ENCODE measurements at places on chromosomes 2 and 18.

GRCh38 chr2:38815936-38816335 lies 37.9 kb downstream of the GEMIN6 start:
- DNase-seq, result no peak

DNA sequence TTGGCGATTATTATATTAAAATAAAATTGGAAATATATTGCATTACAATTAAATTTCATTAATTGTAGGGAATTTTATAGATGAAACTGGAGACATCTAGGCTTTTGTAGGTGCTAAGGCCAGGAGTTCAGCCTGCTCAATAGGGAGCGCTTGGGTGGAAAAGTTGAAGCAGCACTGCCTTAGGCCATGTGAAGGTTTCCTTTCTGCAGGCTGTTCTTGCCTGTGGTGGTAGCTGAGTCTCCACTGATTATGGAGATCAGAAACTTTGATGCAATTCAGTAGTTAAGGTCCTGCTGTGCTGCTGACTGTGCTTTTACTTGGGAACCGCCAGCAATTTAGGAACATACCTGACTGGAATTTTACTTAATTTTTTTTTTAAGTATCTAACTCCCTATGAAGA lies 179.9 kb upstream of the BOD1L2 start:
- no peak for DNase-seq

DNA sequence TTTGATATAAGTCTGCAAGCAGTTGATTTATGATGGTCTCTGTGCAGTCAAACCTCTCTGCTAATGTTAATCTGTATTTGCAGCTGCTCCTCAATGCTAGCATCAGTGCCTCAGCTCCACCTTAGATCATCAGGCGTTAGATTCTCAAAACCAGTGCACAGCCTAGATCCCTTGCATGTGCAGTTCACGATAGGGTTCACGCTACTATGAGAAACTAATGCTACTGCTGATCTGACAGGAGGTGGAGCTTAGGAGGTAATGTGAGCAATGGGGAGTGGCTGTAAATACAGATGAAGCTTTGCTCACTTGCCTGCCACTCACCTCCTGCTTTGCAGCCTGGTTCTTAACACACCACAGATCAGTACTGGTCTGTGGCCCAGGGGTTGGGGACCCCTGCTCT lies 18.4 kb downstream of the RBKS start:
- DNase-seq, result no peak

DNA sequence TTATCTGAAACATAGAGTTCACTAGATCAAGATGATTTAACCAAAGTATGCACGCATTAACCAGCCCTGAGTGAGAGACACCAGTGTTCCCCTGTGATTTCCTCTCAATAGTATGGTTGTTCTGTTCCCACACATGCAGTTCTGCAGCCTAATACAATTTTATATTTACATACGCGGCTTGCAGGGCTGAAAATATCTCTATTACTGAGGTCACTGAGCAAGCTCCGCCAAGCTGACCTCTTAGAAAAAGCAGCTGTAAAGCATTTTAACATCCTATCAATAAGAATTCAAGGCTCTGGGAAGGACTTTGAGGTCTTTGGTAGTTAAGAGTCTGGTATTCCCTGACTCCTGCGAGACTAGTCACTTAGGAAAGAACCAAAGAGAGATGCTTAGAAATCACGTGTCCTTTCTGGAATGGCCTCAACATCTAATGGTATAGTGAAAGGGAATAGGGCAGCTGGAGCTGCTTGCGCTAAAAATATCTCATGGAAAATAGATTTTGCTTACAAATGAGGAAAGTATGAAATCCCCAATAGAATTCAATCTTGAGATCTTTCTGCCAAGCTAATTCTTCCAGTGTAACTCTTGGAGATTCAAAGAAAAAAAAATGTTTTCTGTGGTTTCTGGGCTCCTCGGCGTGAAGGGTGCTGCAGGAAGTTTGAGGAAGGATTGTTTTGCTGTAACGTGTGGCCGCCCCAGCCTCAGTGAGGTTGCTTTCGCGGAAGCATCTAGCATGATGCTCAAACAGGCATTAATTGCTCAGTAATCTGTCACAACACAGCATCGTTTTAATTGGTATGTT lies 59.2 kb downstream of the DOCK10 start:
- no peak for DNase-seq

- DNase-seq, result no peak
Measured at GRCh38 chr18:74153377-74153776, 5.1 kb downstream of the TIMM21 start.

DNA sequence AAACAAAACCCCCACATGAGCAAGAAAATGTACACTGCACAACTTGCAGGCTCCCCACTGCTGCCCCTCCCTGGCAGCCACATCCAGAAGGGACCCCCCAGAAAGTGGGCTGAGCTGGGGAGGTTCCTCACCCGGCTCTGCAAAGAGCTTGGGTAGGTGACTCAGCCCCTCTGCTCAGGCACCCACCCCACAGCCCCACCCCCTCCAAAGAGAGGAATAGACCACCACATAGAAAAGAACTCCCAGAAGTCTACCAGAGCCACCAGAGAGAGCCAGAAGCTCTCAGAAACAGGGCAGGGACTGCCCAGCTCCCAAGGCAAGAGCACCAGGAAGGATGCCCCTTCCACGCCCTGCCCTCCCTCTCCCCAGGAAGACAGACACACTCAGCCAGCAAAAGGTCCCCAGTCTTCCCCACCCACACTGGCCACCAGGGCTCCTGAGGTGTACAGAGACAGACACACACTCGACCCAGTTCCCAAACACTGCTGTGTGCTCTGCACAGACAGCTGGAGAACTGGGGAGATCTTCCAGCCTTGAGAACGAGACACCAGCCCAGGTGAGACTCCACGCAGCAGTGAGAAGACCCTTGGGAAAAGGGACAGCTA lies 28.2 kb downstream of the BIN1 start:
- DNase-seq, result no peak

DNA sequence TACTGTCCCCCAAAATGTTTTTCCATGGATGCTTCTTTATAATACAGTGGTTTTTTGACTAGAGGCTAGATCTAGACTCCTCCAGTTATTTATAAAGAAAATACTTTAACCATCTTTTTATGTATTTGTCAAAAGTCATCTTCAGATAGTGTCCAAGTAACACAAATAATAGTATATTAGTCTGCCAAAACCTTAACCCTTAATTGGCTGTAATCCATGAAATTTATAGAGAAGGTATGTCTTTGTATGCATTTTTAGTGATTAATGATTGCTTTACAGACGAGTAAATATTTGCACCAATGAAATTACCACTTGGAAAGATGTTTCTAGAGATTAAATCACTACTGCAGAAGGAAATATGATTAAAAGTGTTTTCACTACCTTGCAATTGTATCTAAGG lies 451.8 kb upstream of the NRXN1 start:
- DNase-seq, result no peak

GRCh38 chr18:31451625-31452024 lies 4.1 kb downstream of the DSG3 start:
- DNase-seq, result no peak

- no peak for DNase-seq
Measured at GRCh38 chr18:37383846-37384595, 181.6 kb downstream of the CELF4 start.

DNA sequence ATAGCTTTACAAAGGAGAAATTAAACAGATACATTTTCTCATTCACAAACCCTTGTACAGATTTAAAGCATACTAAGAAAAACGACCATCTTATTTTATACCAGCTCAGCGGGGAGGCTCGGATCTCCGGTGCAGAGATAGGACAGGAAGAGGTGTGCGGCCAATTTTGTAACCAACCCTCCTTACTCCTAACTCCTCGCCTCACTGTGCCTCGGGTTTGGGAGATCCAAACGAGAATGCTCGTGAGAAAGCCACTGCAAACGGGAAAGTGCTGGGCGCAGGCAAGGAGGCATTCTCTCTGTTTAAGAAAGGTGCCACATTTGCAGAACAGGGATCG lies 1.2 kb downstream of the KDSR start:
- DNase-seq, result peak; percentile 1

- no peak for DNase-seq
Measured at GRCh38 chr2:127107622-127107999, 657 bp upstream of the BIN1 start.

DNA sequence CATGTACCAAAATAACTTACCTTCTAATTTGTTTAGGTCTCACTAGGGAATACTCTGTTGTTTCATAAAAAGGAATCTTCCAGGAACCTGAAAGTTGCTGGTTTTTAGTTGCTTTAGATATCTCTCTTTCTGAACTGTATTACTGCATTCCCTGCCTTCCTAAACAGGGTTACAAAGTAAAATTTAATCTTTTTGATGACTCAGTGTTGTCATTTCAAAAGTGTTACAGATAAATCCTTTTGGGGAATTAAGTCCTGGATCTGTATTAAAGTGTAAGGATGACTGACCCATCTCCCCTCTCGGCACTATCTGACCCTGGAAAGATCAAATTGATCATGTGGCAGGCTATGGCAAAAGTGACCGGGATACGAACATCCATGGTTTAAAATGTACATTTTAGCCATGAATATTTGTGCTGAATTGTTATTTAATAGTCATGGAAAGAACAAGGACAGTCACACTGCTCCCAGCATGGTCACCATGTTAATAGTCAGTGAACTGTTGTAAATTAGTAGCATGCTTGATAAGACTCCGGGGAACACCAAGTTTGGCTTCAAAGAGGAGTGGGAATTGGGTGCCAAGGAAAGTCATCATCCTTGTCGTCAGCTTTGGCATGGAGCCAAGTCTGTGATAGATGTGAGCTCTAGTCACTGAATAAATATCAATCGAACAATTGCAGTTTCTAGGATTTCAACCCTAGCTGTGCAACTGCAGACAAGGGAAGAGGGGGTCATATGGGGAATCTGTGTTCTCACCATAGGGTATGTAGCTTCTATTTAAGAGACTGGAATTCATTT lies 4.2 kb downstream of the PLEKHA3 start:
- no peak for DNase-seq

- no peak for DNase-seq
Measured at GRCh38 chr2:203122317-203122986, 107.8 kb downstream of the NBEAL1 start.

DNA sequence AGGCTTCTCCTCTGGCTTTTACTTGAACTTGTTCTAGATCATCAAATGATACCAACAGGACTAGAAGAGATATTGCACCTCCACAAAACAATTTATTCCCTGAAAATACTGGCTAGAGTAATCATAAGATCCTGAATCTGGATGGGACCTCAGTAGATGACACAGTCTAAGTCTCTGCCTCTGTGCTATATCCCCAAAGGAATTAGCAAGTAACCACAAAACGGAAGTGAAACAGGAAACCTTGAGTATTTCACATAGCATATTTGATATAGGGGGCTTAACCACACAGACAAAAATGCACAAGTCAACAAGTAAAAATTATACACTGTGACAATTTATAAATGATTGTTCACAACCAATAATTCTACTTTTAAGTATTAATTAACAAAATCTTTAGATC lies 456.9 kb upstream of the TNP1 start:
- no peak for DNase-seq

DNA sequence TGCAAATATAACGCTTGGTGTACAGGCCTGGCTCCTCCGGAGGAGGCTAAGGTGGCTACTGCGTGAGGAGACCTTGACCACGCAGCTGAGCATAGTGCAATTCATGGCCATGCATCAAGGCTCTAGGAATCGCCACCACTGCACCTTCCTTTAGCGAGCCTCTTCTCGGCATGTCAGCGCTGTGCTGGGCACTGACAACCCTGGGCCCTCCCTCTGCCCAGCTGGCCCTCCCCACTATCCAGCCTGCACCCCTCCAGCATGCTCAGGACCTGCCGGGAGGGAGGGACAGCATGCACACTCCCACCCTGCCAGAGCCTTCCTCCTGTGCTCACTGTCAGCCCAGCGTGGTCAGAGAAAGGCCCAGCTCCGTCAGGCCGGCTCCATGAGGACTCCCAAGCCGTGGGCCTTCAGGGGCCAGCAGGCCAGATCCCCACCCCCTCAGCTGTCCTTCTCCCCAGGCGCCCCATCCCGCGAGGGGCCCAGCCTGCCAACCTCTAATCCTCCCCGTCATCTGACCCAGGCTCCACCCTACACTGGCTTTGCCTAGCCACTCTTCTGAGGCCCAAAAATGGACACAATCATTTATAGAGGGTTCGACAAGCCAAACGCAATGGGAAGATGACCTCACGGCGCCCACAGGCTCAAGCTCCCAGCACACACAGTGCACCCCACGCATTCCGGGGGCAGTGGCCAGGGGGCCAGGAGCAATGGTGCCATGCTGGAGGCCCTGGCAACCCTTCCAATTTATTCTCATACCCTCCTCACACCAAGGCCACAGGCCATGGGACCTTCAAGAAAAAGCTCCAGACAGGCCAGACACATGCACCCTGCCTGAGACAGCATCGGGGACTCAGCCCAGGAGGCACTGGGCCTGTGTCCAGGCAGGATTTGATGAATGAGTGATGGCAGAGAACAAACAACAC lies 3.5 kb downstream of the BIN1 start:
- no peak for DNase-seq

DNA sequence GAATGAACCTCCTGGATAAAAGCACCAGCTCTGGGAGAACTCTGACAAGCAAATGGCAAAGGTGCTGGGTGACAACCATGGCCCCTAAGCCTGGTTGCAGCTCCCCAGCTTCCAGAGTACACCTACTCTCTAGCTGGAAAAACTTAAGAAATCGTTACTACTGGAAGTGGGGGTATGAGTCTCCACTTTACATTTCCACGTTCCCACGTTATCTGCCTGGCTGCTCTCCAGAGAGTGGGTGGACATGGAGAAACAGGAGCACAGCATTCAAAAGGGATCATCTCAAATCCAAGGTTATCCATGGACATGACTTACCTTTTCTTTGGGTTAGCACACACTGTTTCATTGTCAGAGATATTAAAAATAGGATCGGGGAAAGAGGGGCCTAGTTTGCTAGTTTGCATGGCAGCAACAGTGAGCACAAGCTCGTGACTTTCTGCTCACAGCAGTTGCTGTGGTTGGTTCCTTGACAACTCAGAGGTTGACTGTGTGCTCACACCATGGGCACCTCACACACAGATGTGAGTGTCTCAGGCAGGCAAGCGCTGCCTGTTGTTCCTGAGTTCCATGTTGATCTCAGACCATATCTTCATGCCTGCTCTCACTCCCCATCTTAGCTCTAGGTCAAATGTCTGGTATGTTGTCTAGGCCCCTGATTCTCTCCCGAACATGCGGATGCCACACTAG lies 32.5 kb downstream of the PTPN18 start:
- no peak for DNase-seq

DNA sequence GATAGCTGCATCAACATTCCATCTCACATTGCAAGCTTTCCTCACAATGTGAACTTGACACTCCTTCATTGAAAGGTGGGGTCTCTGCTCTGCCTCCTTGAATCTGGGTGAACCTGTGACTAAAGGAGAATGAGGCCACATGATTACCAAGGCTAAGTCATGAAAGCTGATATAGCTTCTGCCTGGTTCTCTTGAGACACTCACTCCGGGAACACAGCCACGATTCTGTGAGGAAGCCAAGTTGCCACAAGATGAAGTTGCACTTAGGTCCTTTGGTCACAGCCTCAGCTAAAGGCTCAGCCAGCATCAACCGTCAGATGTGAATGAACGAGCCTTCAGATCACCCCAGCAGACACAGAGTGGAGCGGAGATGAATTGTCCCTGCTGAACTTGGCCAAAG lies 94.7 kb upstream of the FAM136A start:
- DNase-seq, result no peak

Measured in neuronal stem cell (in vitro differentiated cells).